ENCODE measurements at places on chromosomes 11 and 22. TPM values are rescaled to one million over a fixed set of nuclear protein-coding genes. Genes with fewer than 3 reads are reported as not detected.

GRCh38 chr11:120441592-120441991, 70.0 kb upstream of the GRIK4 start:
- no peak overlapping the region for H3K4me3 ChIP-seq
- H3K27me3 ChIP-seq, result no peaks in the 10 kb centered on the region
- DNase-seq, result no peak
- no peak overlapping the region for H3K27ac ChIP-seq
- H3K36me3 ChIP-seq, result peaks cover 2% of the 10 kb centered on the region

DNAJB7 gene
- not detected for total RNA-seq

DNA sequence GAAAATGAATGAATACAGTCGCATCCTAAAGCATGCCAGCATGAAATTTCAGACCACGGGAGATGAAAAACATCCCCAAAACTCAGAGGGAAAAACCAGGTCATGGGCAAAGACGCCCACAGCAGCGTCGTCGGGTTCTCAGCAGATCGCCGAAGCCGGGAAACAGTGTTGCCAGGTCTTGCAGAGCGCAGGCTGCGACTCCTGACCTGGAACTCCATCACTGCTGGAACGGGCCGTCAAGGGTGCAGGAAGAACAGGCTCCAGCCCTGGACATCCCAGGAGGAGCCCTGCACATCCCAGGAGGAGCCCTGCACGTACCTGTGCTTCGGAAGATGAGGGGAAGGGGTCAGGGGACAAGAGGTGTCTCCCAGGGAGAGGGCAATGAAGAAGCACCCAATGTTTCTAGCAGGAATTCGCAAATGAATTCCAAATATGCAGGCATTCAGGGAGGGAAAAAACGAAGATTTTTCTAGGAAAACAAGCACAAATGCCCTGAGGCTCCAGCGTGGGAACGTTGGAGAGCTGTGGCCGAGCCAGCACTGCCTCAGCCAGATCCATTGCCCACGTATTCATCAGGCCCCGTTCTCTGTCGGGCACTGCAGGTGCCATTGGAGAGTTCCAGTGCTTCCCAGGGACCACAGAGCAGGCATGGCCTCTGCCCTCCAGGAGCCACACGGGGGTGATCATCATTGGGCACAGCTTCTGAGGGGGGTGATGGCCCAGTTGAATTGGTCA, 1110.4 kb downstream of the BRD1 start:
- no peak for DNase-seq
- H3K36me3 ChIP-seq, result no peaks in the 10 kb centered on the region
- no peaks in the 10 kb centered on the region for H3K27me3 ChIP-seq
- no peak overlapping the region for H3K4me3 ChIP-seq

DNA sequence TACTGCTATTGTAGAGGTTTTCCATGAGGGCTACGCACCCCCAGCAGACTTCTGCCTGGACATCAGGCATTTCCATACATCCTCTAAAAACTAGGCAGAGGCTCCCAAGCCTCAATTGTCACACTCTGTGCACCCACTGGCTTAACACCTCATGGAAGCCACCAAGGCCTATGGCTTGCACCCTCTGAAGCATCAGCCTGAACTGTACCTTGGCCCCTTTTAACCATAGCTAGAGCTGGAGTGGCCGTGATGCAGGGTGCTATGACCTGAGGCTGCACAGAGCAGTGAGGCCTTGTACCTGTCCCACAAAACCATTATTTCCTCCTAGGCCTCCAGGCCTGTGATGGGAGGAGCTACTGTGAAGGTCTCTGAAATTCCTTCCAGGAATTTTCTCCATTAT, 33.9 kb downstream of the AAMDC start:
- no peak overlapping the region for H3K4me3 ChIP-seq
- no peaks in the 10 kb centered on the region for H3K4me1 ChIP-seq
- H3K36me3 ChIP-seq, result peaks cover 41% of the 10 kb centered on the region
- DNase-seq, result no peak
- no peak overlapping the region for H3K27ac ChIP-seq
- no peaks in the 10 kb centered on the region for H3K27me3 ChIP-seq

FAM83F gene
- total RNA-seq, result not detected

DNA sequence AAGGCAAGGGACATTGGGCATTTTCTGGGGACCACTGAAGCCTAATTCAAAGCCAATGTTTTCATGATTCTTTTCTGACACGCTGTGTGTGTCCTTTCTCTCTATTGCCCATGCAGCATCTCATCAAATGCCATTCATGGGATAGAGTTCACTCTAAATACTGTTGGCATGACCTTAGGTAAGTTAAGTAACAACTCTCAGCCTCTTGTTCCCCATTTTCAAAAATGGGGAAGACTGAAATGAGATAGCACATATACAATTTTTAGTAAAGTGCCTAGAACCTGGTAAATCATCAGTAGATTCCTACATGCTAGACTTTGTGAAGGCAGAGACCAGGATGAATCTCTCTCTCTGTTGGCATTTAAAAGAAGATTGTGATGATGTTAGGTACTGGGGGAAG, 12.7 kb upstream of the OR52K2 start:
- no peak overlapping the region for H3K4me3 ChIP-seq
- H3K36me3 ChIP-seq, result no peaks in the 10 kb centered on the region
- no peak overlapping the region for H3K27ac ChIP-seq
- H3K4me1 ChIP-seq, result no peaks in the 10 kb centered on the region
- no peak for DNase-seq

GRCh38 chr11:110165039-110165925, 72.1 kb downstream of the ZC3H12C start:
- H3K4me3 ChIP-seq, result no peak overlapping the region
- no peak for DNase-seq
- no peaks in the 10 kb centered on the region for H3K4me1 ChIP-seq

GRCh38 chr22:49617866-49618676, 209.6 kb downstream of the BRD1 start:
- no peaks in the 10 kb centered on the region for H3K27me3 ChIP-seq
- peaks cover 2% of the 10 kb centered on the region for H3K4me1 ChIP-seq
- DNase-seq, result no peak
- peaks cover 6% of the 10 kb centered on the region for H3K36me3 ChIP-seq
